Left kidney (tissue), 8 donors: ENCODE measurements at places on chromosomes 4 and X. TPM values are rescaled to one million over a fixed set of nuclear protein-coding genes. Genes with fewer than 3 reads are reported as not detected.

DNA sequence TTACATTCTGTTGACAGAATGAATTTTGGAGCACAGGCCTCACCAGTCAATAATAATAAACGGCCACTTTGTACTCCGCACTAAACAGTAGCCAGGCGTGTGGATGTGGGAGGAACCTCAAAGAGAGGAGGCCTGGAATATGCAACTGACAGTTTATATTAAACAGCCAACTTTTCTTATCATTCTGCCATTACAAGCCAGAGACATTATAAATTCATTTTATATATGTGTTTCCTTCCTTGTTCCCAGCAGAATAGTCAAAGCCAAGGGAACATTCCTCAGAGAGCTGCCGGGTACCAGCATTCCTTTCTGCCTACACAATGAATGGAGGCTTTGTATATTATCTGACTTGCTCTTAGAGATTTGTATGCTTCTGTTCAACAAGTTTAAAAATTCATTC lies 436.5 kb upstream of the FTHL17 start:
- DNase-seq, result no peak

DNA sequence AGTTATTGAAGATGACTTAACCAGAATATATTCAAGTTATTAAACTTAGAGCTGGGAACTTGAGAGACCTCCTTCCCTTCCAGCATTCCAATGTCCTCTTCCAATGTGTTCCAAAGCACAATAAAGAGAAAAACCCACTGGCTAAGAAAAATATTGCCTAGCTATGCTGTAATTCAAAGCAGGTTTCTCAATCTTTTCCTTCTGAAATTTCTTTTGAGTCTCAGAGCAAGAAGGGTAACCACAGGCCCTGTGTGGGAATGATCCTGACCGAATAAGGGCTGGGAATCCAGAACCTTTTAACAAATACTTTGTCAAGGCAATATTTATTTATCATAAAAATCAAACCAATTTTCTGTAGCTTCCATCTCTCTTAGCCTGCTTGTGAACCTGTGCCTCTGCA lies 150.7 kb upstream of the SFRP2 start:
- no peak for DNase-seq

DNA sequence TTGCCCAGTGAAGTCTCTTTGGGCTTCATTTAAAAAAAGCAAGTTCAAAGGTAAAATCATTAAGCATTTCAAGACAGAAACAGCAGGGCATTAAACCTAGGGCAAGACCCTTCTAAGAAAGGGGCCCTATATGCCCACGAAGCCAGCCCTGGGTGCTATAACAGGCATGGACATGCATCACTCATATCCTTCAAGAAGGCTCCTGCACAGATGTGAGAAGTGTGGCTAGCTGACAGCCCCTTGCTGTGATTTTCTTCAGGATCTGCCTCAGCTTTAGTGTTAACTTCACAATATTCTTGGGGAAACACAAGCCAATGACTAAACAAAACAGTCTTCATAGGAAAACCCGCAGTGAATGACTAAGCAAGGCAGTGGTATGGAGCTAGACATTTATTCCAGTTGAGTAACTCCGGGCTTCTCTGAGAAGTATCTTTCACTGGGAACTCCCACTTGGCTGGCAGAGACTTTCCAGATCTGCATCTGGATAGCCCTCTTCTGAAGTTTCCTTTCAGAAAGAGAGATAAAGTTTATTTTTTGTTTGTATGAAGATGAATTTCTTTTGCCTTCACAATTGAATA lies 11.9 kb upstream of the MAOA start:
- DNase-seq, result no peak

GRCh38 chrX:118062817-118063615 lies 53.6 kb downstream of the KLHL13 start:
- no peak for DNase-seq

GRCh38 chrX:69285401-69285877 lies 120.2 kb upstream of the PJA1 start:
- DNase-seq, result no peak

DNA sequence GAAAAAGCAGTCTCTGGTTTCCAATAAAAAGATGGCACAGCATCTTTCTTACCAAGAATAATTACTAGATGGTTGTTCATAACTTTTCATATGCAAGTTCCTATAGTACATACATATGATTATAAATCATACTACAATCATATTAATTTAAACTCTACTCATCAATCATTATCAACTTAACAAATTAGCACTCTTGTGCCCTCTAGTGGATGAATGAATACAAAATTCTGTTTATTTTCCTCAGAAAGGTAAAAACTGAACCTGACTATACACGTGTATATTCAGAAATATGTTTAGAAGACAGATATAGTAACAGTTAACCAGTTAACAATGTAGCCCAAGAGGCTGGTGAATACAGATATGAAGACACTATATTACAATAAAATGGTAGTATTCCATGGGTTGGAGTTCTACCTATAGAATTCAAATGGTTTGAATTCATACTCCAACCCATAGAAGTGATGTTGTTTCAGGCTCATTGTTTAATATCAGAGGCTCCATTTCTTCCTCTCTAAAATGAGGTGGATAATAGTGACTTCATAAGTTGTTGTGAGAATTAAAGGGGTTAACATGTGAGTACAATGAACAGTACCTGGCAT lies 100.0 kb downstream of the ADAMTS3 start:
- peak; percentile 12 for DNase-seq

DNA sequence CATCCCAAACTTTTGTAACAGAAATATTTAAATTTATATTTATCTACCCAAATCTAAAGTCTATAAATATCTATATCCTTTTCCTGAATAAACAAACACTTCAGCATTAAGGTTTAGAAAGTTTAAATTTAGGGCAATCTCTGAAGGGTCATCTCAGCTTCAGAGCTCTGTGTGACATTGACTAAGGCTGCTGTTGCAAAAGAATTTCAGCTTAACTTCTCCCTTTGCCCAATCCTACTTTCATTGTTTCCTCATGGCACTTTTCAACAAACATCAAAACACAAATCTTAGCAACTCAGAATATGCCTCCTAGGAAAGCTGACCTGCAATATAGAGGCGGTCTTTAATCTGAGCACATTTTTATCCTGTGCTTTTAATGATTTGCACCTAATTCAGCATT lies 79.7 kb upstream of the BANK1 start:
- no peak for DNase-seq

DNA sequence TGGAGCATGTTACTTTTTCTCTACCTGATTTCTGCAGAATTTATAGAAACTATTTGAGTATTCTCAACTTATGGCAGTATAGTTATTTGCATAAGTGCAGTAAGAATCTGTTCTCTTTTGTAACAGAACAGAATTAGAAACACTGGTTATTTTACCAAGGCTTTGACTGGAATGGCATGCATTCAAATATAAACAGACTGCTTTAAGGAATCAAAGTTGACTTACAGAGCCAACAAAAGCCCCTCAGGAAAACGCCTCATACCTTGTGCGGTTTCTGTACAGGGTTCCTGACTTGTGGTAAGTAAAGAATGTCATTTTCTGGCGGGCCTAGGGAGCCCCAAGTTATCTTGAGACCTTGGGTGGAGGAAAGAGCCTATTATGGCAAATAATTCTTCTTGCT lies 97.1 kb downstream of the GPR143 start:
- no peak for DNase-seq

DNA sequence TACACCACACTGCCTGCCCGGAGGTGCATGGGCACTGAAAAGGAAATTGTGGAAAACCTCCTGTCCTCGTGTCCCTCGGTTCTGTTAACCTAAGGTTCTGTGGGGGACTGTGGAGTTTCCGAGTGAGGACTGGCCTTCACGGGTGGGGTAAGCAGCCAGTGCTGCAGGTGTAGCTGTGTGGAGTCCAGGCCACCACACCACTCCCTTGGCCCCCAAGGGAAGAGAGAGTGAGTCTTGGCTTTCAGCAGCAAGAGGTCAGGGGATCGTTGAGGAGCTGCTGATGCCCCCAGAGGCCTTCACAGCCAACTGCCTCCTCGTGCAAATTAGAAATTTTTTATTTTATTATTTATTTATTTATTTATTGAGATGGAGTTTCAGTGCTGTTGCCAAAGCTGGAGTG lies 20.4 kb downstream of the BEND4 start:
- no peak for DNase-seq

GRCh38 chr4:135917011-135917410 lies 1615.3 kb downstream of the PCDH18 start:
- DNase-seq, result no peak

- DNase-seq, result no peak
These were observed 49.7 kb upstream of the DDIT4L start for GRCh38 chr4:100240008-100240407.

DNA sequence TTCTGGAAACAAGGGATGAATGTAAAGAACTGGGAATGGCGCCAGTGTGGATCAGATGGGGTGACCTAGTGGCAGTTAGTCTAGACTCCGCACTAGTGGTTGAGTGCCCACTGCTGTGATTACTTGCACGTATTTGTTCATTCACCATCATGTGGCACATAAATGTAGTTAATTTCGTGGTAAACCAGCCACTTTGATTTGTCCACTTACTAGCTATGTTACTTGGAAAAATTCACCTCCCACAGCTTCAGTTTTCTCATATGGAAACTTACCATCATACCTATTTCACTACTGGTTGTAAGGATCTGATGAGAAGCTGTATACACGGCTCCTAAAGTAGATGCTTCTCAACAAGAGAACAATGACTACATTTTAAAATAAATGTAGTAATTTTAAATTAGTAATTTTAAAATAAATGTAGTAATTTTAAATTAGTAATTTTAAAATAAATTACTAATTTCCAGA lies 394 bp upstream of the DYNLT3 start:
- no peak for DNase-seq

GRCh38 chr4:4818415-4819212 lies 40.9 kb upstream of the MSX1 start:
- no peak for DNase-seq

OTUD6A gene
- polyA plus RNA-seq, result not detected

FAM47E gene
- polyA plus RNA-seq, result 9.4 TPM

PKD2 gene
- 98.1 TPM for polyA plus RNA-seq

OTC gene
- not detected for polyA plus RNA-seq

TIGD2 gene
- 15.0 TPM for polyA plus RNA-seq

SATL1 gene
- polyA plus RNA-seq, result 0.57 TPM

AKAP4 gene
- 0.07 TPM for polyA plus RNA-seq
